ENCODE measurements at places on chromosomes 2 and 18.
A peak's percentile ranks its signal among the peaks of the same experiment; 100 is the strongest.

DNA sequence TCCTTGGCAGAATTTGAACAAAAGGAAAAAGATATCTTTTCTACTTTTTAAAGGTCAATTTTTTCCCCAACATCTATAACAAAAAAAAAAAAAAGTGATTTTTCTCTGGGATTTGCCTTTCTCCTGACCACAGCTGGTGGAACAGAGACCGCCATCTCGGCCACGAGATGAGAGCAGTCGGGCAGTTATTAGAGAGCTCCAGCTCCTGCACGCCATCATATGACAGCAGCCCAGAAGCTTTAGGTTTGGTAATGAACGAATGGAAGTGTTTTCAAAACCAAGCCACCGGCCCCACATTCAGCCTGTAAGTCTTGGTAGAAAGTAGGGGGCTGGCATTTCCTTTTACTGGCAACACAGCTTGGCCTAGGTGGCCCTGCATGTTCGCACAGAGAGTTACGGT is 94.9 kb upstream of the FZD7 start:
- no peak for DNase-seq

- no peak for DNase-seq
Measured at GRCh38 chr2:196287523-196287922, 116.1 kb upstream of the STK17B start.

DNA sequence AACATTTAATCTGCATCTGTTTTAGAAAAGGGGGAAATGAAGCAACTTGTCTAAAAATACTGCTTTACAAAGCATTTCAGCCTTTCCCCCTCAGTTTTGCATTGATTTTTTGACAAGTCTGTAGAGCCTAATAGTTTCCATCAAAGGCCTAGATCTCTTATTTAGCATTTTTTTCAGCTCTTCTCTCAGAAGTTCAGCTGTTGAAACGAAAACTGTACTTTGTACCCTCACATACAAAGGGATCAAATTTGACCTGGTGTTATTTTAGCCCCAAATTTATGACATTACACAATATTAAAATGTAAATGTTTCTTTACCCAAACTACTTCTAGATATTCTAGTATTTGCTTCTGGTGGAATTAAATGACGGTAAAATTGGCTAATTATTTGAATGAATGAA is 13.0 kb downstream of the YPEL5 start:
- DNase-seq = no peak

- DNase-seq = no peak
Measured at GRCh38 chr18:13412017-13412416, 193.5 kb downstream of the LDLRAD4 start.

GRCh38 chr2:144181001-144181400 is 338.9 kb downstream of the ZEB2 start:
- no peak for DNase-seq

DNA sequence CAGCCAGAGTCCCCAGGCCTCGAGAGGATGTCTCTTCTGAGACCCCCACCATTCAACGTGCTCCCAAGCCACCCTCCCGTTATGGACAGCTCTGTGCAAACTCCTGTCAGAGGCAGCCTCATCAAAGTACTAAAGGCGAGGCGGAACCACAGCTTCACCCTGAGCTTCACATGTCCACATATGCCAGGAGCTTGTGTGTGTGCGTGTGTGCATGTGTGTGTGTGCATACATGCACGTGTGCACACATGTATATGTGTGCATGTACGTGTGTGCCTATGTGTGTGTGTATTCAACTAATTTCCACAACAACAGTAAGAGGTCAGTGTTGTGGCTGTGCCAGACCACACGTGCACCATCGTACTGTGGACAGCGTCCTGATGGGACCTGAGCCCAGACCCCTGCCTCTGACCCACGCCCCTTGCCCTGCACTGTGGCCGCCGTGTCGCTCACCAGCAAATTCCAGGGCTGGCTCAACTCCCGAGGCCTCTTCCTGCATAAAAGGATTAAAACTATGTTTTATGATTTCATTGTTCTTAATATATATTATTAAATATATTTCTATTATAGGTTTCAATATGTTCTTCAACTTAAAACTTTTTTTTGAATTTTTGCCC is 444.8 kb downstream of the EIPR1 start:
- DNase-seq = no peak

GRCh38 chr2:182949572-182950189 is 83.2 kb upstream of the FRZB start:
- no peak for DNase-seq

DNA sequence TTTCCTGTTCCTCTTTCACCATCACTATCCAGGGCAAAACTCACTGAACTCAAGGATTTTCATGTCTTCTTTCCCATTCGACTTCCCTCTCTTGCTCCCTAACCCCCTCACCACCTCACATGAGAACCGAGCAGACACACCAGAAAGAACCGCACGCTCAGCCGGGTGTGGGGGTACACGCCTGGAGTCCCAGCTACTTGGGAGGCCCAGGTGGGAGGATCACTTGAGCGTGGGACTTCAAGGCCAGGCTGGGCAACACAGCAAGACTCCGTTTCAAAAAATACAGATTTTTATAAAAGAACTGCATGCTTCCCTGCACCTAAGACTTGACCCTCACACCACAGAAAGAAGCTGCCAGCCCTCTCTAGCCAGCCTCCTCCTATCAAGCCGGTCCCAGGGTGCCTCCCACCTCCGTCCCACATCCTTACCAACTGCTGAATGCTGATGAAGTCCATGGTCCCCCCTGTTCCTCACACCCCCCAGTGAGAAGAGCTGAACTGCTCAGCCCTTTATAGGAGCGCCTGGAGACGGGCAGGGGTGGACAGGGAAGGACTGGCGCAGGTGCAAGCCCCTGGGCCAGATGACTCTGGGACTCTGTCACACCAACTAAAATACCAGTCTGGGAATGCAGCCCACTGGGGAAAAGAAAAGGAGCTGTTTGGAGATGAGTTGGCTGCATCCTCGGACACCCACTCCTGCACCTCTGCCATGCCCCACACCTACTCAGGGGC is at the start of gene ANKRD23:
Gene ANKRD23, minus strand, starts transcription at position 484 of the 731 bp plus-strand sequence. Its CDS starts 29 bp downstream, at position 455.
- no peak for DNase-seq

- DNase-seq = peak; percentile 61
Measured at GRCh38 chr2:73232403-73233153, 461 bp downstream of the PRADC1 start.

- DNase-seq = no peak
Measured at GRCh38 chr2:69279931-69280681, 106.9 kb downstream of the GFPT1 start.

- DNase-seq = no peak
Measured at GRCh38 chr2:72050734-72051133, 96.9 kb downstream of the CYP26B1 start.

GRCh38 chr2:196719110-196719872 is 79.8 kb downstream of the CCDC150 start:
- DNase-seq = no peak

- DNase-seq = no peak
Measured at GRCh38 chr2:203689426-203690116, 16.9 kb upstream of the CD28 start.

DNA sequence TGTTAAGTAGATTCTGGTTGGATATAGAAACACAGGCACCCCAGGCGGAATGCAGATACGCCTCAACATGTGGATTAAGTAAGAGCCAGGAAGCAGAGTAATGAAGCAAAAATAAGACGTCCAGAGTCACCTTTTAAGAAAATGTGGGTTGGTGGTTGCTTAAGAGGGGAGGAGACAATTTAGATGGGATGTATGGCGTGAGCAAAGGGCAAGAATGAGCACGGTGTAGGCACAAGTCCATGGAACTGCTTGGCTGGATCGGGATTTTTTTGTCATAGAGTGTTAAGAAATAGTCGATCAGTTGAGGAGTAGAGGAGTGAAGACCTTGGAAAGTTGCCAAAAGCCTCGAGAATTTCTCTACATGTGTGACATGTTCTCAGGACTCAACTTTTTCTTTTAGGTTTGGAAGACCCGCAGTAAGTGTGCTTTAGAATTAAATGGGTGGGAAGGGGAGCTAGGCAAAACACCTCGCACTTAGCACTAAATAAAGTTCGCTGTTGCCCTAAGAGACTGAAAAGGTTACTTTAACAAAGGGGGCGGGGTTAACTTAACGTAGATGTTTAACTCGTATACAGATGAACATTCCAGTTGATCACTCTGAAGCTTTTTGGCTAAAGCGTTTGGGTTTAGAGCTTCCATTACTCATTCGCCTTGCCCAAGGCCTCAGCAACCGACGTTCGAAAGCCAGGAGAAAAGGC is 716 bp upstream of the SLC39A10 start:
- no peak for DNase-seq

- no peak for DNase-seq
Measured at GRCh38 chr2:224807153-224807964, 91.2 kb upstream of the CCDC195 start.

DNA sequence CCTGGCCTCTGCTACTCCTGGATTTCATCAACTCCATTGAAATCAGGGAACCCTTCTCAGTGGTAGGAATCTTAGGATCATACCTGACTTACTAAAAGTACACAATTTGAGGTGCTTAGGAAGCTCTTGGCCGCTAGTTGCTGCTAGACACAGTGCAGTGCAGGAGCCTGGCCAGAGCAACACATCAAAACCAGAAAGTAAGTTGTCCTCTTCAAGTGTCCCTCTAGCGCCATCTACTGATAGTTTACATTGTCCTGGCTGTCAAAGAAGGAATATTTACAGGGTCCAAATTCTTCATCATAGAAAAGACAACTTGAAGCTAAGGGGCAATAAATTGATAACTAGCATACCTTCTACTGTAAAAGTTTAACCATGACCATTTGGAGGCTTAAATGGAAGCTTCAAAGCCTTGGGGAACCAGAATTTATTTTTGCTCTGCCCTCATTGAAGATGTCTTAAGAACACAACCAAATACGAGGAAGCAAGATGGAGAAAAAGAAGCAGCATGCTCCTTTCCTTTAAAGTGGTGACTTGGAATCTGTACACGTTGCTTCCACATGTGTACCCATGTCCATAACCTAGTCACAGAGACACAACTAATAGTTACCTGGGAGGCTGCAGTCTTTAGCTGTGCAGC is 889.1 kb upstream of the GCFC2 start:
- DNase-seq = no peak

DNA sequence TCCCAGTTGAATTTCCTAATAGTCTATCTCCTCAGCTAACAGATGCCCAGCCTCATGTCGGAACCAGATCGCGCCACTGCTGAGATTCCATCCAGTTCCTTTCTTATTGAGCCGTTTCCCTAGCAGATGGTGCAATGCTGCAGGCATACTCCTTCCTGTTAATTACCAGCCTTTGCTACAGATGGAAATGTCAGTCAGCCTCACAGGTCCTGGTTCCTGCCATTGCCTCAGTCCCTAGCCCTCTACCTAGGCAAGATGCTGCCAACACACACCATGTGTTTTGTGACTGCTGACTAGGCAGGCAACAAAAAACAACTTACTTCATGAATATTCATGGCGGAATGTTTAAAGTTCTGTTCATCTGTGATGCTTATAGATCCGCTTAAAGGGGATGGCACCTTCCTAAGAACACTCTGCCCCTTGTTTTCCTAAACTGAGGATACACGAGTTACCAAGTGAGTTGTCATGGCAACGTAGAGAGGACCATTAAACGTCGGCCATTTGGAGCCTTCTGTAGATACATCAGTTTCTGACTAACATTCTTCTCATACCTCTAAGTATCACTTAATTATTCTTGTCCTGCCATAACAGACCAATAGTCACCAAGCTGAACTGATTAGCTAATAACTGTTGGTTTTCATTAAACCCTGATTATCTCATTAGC is 749.5 kb downstream of the RNF144A start:
- no peak for DNase-seq

- DNase-seq = peak; percentile 83
Measured at GRCh38 chr2:240913810-240914644, 7.9 kb downstream of the CROCC2 start.

- no peak for DNase-seq
Measured at GRCh38 chr2:98393354-98393753, 47.1 kb downstream of the CNGA3 start.

- no peak for DNase-seq
Measured at GRCh38 chr2:57598551-57598950, 448.1 kb upstream of the VRK2 start.

DNA sequence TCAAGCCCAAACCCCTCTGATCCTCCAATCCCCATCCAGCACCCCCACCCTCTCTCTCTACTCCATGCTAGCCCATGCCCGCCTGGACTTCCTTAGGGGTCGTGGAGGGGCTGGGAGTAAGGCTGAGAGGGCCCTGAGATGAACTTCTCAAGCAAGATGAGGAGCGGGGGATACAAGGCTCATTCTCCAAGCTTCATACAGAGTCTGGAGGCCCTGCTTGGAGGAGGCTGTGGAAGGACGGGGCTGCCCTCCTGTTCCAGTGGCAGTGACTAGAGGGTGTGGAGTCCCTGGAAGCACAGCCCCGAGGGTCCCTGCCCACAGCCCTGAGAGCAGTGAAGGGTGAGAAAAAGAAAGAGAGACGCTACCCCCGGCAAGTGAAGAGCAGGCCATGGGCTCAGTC is 45.6 kb downstream of the EMX1 start:
- DNase-seq = no peak

DNA sequence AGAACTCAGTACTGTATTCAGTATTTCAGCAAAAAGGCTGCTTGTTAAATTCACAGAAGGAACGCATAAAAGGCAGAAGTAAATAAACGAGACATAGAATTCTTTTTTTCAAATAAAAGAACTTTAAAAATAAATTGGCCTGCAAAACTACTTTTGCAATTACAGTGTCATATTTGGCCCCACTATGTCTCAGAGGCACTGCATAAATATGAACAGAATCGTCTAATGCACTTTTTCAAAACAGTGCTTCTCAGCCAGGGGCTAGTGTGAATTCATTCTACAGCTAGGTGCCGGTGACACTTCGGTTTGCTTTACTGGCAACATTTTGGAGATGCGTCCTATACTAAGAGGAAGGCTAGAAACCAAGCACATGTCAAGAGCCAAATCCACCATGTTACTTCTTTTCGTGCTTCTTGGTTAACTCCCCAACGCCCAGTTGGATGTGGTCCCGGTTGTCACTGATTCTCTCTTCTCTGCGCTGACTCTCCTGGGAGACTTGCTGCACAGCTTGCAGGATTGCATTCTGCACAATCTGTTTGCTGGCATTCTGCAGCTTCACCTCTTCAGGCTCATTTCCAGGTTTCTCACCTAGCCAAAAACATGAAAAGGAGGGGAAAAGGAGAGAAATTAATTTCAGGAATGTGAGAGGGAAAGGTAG is 51.8 kb downstream of the AKAIN1 start:
- no peak for DNase-seq

GRCh38 chr18:60966876-60967275 is 366.4 kb upstream of the CDH20 start:
- no peak for DNase-seq

DNA sequence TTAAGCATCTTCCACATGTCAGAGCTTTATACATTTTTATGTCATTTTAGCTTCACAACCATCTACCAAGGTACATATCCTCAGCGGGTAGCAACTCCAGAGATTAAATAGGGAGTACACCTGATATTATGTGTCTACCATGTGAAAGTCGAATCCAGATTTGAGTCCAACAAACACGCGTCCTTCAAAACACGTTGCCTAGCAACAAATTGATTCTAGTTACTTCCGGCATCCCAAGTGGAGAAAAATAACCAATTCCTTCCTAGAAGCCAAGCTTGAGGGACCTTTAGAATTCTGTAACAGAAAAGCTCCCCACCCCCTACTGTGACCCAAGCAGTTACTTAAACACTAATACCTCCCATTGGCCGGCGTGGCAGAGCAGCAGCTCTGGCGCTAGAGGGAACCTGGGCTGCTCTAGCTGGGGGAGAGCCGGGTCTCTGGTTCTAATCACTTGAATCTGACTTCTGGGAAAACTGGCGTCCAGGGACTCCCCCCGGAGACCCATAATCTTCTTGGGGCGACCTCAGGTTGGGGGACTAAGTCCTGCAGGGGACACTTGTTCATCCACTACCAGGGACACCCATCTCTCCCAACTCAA is at the start of gene ERICH2:
Gene ERICH2, plus strand, starts transcription at position 371 of the 598 bp plus-strand sequence. CDS start 304 bp downstream, outside the sequence.
- no peak for DNase-seq
